ENCODE measurements at places on chromosomes 16 and 17.

- DNase-seq: no peak
These were observed 12.1 kb downstream of the TBX4 start for GRCh38 chr17:61464130-61464842.

GRCh38 chr17:5509482-5509881, 23.1 kb downstream of the MIS12 start:
- no peak for DNase-seq

- DNase-seq: no peak
These were observed 59.2 kb downstream of the ATP2C2 start for GRCh38 chr16:84427553-84427952.

DNA sequence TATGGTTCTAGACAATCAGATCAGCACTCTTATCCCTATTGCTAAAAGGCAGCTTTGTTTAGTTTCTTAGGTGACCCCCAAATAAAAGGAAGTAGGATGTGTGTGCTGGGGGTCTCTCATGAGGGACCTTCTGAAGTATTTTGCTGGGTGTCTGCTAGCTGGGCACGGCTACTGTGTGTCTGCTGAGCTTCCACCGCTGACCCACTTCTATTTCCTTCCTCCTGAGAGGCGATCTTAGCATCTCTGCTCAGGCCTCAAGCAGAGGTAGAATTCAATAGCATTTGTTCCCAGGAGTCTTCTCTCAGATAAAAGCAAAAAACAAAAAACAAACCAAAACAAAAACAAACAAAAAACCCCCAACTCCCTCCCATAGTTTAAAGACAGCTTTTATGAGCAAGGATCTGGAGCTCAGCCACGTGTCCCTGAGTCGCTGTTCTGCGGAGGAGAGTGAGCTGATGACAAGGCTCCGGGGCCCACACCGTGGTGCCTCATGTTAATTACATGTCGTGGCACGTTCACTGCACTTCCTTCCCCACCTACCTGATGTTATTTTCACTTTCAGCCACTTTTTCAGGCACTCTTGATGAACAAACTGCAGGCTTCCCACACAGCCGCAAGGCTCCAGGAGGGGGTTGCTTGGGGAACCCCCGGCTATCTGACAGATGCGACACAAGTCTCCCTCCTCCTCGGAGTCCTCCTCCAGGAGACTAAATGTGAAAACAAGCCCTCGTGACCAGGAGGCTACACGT, 83.5 kb downstream of the MARCHF10 start:
- DNase-seq: peak; percentile 41

DNA sequence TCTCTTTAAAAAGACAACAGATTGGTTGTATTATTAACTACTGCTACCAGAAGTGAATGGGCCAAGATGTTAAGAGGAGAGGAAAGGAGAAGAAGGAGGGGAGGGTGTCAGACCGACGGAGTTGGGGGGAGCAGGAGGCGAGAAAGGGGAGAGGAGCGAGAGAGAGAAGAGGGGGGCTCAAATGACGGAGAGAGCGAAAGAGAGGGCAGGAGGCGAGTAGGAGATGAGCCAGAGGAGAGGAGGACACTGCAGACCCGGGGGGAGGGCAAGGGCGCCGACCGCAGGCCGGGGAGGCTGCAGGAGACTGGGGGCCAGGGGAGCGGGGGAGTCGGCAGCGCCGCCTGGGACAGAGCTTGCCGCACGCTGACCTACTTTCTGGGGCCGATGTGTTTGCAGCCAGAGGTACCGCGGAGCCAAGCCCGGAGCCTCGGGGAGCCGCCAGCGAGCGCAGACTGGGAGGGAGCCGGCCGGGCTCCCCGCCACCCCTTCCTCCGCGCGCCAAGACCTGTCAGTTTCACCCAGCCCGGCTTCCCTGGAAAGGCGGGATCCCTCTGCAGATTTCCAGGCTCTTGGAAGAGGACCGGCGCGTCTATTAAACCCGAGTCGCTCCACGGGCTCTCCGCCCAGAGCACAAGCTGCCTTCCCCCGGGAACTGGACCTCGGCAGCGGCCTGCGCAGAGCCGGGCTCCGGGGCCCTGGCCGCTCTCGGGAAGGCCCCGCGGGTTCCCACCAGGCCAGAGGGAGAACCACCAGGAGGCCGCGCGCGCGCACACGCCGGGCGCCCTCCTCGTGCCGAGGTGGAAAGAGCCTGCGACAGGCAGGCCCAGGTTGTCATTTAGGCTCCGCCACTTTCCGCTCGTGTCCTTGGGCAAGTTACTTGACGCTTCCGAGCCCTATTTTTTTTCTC, 74.6 kb downstream of the CMC2 start:
- DNase-seq: no peak

DNA sequence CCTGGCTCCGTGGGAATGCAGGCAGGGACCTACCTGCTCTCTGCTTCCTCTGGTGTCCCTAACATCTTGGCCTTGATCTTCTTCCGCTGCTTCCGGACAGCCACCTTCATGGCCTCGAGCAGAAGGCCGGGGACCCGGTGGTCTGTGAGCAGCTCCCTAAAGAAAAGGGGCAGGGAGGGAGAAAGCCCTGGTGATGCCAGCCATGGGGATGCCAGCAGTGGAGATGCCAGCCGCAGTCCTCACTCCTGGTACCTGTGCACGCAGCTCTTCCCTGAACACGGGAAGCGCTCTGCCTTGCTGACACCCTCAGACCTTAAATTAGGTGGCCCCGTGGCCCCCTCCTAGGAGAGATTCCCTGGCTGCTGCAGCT, 1.9 kb downstream of the RILP start:
- DNase-seq: no peak

- no peak for DNase-seq
These were observed 1.7 kb upstream of the PAM16 start for GRCh38 chr16:4352843-4353242.

GRCh38 chr16:4058386-4058785, 57.9 kb downstream of the ADCY9 start:
- DNase-seq: no peak

- DNase-seq: no peak
These were observed at the start of gene PRR15L for GRCh38 chr17:47957591-47958490. Gene PRR15L (minus strand): TSS chr17:47957883. CDS start chr17:47953234, 4,649 bp downstream.

GRCh38 chr17:18324140-18325050, 9.3 kb downstream of the SMCR8 start:
- DNase-seq: no peak

DNA sequence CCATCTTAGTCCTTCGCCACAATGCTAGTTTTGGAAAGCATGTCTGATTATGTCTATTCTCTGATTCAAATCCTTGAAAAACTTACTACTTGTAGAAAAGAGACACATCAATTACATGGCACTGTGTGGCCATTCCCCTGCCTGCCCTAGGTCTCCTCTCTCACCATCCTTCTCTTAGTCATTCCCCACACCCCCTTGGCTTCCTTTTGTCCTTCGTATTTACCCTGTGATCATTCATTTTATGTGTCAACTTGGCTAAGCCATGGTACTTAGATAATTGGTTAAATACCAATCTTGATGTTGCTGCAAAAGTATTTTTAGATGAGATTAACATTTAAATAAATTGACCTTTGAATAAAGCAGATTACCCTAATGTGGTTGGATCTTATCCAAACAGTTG, 122.9 kb upstream of the CDH11 start:
- DNase-seq: no peak

- DNase-seq: no peak
These were observed 1.4 kb upstream of the SLC5A11 start for GRCh38 chr16:24844101-24845030.

- DNase-seq: no peak
These were observed 2.9 kb downstream of the ZNF750 start for GRCh38 chr17:82836823-82837357.

- DNase-seq: no peak
These were observed 3.3 kb upstream of the MBTPS1 start for GRCh38 chr16:84120023-84120422.

- no peak for DNase-seq
These were observed 24.1 kb upstream of the KRT24 start for GRCh38 chr17:40727447-40728231.

DNA sequence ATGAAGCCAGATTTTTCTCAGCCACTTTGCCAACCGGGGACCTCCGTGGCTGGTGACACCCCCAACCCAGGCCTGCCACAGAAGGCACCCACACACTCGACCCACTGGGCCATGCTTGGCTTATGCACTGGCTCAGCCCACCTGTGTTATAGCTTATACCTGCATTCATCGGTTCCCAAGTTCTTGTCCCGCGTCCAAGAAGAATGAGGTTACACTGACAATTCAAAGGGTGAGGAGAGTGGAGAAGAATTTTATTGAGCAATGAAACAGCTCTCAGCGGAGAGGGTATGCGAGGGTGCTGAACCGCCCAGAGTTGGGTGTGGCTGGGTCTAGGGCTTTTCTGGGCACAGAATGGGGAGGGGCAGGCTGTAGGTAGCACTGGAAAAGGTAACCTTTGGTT, 22.2 kb upstream of the CDH15 start:
- DNase-seq: no peak

- no peak for DNase-seq
These were observed 18.5 kb downstream of the NME3 start for GRCh38 chr16:1752853-1753252.

- peak; percentile 30 for DNase-seq
These were observed 178.3 kb downstream of the PRKCB start for GRCh38 chr16:24013864-24014645.

GRCh38 chr16:17994027-17994426, 342.5 kb downstream of the NPIPA8 start:
- DNase-seq: no peak

DNA sequence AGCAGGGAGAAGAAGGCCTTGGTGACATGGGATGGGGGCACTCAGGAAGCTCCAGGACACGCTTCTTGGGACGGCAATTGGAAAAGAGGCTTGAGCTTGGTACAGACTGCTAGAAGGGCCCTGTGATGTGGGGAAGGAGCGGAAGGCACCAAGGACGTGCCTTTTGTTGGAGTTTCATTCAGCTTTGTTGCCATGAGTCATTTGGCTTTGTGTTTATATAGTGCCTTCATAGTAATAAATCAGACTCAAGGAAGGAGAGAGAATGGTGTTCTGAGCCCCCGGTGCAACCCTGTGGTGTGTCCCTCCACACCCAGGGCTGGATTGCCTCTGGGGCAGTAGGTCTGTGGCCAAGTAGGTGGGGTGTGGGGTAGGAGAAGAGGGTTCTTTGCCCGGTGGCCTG, 7.4 kb upstream of the TBX4 start:
- DNase-seq: no peak

- DNase-seq: no peak
These were observed 459 bp upstream of the MARCHF10 start for GRCh38 chr17:62808576-62808970.

DNA sequence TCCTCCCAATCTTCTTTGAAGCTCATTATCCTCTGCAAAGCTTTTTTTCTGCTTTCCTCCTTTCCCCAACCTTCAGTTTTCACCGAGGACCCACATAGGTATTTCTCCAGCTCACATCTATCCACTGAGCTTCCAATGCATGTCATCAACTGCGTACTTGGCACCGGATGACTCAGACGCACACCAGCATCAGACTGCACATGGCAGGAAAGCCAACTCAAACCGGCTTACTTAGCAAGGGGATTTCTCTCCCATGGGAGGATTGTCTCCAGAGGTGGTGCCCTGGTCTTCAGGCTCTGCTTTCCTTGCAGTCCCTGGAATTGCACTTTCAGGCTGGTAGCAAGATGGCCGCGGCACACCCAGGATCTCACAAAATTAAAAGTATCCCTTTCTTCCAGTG, 1.7 kb upstream of the AKTIP start:
- no peak for DNase-seq

DNA sequence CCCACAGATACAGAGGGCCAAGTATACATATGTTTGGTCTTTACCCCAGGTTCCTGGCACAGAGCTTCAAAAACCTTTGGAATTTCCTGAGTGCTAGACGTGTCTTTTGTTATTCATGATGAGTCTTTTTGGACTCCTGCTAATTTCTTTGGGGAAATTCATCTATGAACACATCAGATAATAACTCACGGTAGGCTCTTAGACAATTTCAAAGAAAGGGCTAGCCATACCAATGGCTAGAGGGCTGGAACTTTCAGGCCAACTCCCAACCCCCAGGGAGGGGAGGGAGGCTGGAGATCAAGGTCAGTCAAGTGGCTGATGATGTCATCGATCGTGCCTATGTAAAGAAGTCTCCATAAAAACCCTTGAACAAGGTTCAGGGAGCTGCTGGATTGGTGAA, 101.9 kb downstream of the STX8 start:
- DNase-seq: no peak

DNA sequence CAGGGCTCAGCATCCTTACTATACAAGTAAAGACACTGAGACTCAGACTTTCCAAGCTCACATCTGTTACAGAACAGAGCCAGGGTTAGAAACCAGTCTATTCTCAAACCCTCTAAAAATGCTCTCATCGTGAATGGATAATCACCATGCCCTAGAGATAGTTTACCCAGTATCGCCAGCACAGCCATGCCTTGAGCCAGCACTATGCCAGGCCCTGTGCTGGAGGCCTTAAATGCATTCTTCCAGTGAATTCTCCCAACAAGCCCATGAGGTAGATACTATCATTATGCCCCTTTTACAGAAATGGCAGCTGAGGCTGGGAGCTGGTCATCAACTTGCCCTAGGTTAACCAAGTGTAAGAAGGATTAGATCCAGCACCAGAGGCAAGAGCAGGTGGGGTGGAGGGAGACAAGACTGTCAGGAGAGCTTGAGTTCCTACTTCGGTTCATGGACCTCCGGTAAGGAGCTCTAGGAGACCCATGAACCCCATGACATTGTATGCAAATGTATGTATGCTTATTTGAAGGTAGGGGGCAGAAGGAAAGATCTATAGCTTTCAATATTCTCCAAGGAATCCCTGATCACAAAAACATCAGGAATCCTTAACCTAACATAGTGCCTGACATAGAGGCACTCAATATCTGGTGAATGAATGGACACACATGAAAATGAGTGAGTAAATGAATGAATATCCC, 5.2 kb downstream of the KRT14 start:
- no peak for DNase-seq

DNA sequence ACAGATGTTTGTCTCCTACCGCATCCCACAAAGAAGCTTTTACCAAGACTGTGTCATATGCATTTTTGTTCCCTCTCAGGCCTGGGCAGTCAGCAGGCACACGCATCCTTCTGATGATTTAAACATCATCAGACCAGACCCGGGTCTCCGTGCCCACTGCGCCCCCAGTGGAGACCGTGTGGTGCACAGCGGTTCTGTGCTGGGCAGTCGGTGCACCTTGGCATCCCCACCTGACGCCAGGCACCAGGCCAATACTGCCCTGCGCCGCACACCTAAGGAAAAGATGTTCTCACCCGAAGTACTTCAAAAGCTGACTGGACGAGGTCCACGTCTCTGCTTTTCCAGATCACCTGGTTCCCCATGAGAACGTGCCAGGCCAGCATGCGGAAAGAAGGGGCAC, 10.6 kb upstream of the PLD6 start:
- no peak for DNase-seq

- DNase-seq: no peak
These were observed 4.4 kb downstream of the PNPO start for GRCh38 chr17:47945529-47946508.

- no peak for DNase-seq
These were observed 40.2 kb downstream of the TMEM235 start for GRCh38 chr17:78271419-78272170.

DNA sequence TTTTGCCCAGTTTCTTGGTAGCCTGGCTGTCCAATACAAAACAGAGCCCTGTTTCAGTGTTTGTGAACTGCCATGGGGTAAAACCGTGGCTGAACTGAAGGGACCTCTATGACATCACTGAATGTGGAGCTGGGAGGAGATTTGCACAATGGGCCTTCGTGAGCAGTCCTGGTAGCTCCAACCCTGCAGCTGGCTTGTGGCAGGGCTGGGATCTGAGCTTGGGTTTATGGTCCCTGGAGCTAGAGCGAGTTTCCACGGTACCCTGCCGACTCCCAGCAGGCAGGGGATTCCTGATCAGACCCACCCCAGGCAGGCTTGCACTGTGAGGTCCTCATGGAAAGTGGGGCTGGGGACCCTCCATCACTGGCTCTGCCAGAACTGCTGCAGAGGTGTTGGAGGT, 247.0 kb downstream of the GSG1L start:
- DNase-seq: no peak
